Subcutaneous preadipocyte (primary cell): ENCODE measurements at places on chromosomes 13 and 19. TPM values are rescaled to one million over a fixed set of nuclear protein-coding genes. Genes with fewer than 3 reads are reported as not detected.

ZNF850 gene
- 2.0 and 2.6 TPM in 2 replicates for total RNA-seq

GSX1 gene
- total RNA-seq: not detected in 2 replicates

RNF225 gene
- total RNA-seq: 0.37 and 0.59 TPM in 2 replicates

CEACAM20 gene
- total RNA-seq: not detected in 2 replicates

RB1 gene
- 17.6 and 26.4 TPM in 2 replicates for total RNA-seq

PIP5K1C gene
- total RNA-seq: 21.7 and 24.0 TPM in 2 replicates
